ENCODE measurements at places on chromosomes 6 and 20.

DNA sequence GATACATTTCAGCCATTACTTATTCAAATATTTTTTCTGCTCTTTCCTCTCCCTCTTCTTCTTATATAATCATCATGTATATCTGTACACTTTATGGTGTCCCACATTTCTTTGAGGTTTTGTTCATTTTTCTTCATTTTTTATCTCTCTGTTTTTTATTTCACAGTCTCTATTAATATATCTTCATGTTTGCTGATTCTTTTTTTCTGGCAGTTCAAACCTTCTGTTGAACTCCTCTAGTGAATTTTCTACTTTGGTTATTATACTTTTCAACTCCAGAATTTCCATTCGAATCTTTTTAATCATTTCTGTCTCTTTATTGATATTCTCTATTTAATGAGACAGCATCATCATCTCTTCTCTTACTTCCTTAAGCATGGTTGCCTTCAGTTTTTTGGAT lies 38.9 kb upstream of the FOXC1 start:
- no peak for ATAC-seq

GRCh38 chr6:1129131-1129530 lies 182.8 kb upstream of the FOXQ1 start:
- ATAC-seq = no peak

DNA sequence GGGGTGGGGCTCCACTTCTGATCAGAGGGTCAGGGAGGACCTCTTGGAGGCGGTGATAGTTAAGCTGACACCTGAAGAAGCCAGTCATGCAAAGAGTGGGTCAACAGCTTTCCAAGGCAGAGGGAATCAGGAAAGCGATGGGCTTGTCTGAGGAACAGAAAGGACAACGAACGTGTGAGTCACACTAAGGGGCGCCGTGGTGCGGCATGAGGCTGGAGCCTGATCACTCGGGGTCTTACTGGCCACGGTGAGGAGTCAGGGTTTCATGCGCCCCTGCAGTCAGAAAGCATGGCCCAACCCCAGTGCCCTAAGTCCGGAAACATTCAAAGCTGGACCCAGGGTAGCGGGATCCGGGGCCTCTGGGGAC lies 50.6 kb upstream of the SLC32A1 start:
- ATAC-seq = no peak

- peak; percentile 27 for ATAC-seq
Measured at GRCh38 chr20:62876501-62876901, 14.9 kb upstream of the TCFL5 start.

GRCh38 chr6:96116674-96117073 lies 100.9 kb downstream of the FUT9 start:
- no peak for ATAC-seq

GRCh38 chr6:124795643-124796463 lies 166.4 kb upstream of the RNF217 start:
- ATAC-seq = peak; percentile 57

DNA sequence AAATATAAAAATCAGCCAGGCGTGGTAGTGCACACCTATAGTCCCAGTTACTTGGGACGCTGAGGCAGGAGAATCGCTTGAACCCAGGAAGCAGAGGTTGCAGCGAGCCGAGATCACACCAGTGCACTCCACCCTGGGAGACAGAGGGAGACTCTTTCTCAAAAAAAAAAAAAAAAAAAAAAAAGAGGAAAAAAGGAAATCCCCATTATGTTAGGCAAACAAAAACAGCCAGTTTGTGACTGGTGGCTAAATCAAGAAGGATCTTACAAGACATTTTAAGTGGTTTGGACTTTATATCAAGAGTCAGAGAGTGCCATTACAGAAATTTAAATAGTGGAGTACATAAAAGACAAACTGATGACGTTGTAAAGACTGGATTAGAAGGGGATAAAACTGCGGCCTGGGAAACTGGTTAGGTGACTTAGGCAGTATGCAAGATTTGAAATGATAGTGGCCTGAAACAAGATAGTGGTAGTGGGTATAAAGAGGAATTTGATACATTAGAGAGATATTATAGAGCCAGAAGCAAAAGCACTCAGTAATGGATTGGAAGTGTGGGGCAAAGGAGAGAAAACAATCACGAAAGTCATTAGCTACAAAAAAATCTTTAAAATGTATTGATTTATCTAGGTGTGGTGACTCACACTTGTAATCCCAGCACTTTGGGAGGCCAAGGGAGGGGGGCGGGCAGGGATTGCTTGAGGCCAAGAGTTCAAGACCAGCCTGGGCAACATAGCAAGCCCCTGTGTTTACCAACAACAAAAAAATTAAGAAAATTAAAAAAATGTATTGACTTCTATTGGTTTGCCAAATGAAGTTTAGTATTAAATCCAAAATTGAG lies 1.7 kb upstream of the MYO6 start:
- peak; percentile 62 for ATAC-seq

DNA sequence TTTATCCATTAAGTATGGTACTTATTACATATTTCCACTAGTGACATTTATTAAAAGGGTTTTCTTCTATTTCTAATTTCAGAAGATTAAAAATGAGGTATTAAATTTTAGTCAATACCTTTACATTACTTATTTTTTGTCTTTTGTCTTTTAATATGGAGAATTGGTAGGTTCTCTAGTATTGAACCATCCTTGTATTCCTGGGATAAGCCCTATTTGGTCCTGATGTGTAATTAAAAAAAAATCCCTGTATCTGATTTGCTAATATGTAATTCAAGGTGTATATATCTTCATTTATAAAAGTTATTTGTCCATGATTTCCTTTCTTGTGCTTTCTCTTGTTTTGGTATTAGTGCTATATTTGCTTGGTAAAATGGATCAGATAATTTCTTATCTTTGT lies 153.7 kb downstream of the TRMT11 start:
- no peak for ATAC-seq

- ATAC-seq = no peak
Measured at GRCh38 chr6:133504761-133505160, 263.6 kb downstream of the EYA4 start.

- ATAC-seq = no peak
Measured at GRCh38 chr6:88358846-88359245, 192.7 kb upstream of the CNR1 start.

- no peak for ATAC-seq
Measured at GRCh38 chr6:66418906-66419305, 711.9 kb upstream of the EYS start.

GRCh38 chr20:22698259-22698842 lies 114.0 kb upstream of the FOXA2 start:
- no peak for ATAC-seq

- no peak for ATAC-seq
Measured at GRCh38 chr20:49750611-49751396, 37.1 kb upstream of the B4GALT5 start.

- ATAC-seq = no peak
Measured at GRCh38 chr20:58938541-58938940, 42.5 kb upstream of the NELFCD start.

DNA sequence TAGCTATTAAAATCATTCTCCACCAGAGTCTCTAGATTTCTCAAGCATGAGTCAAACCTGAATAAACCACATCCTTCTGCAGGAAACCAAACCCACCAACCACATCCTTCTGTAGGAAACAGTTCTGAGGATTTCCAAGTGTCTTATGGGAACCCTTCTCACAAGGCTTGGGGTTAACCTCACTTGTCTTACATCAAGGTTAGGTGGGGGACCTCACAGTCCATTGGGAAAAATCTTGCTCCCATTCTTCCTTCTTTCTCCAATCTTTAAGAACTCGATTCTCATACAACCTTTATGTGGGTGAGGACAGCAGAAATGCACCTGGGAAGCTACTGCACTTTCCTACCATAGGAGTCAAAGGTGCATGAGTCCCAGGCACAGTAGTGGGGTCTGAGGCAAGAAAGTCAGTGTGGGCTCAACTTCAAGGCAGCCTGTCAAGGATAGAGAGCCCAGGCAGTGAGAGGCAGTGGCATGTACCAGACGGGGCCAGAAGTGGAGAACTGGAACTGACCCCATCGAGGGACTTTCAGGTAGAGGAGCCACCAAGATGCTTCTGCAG lies 114.5 kb downstream of the SLC22A3 start:
- ATAC-seq = peak; percentile 35

- ATAC-seq = no peak
Measured at GRCh38 chr6:145829102-145829501, 14.5 kb upstream of the FBXO30 start.

GRCh38 chr6:25792016-25792415 lies 37.5 kb downstream of the SLC17A4 start:
- ATAC-seq = no peak

DNA sequence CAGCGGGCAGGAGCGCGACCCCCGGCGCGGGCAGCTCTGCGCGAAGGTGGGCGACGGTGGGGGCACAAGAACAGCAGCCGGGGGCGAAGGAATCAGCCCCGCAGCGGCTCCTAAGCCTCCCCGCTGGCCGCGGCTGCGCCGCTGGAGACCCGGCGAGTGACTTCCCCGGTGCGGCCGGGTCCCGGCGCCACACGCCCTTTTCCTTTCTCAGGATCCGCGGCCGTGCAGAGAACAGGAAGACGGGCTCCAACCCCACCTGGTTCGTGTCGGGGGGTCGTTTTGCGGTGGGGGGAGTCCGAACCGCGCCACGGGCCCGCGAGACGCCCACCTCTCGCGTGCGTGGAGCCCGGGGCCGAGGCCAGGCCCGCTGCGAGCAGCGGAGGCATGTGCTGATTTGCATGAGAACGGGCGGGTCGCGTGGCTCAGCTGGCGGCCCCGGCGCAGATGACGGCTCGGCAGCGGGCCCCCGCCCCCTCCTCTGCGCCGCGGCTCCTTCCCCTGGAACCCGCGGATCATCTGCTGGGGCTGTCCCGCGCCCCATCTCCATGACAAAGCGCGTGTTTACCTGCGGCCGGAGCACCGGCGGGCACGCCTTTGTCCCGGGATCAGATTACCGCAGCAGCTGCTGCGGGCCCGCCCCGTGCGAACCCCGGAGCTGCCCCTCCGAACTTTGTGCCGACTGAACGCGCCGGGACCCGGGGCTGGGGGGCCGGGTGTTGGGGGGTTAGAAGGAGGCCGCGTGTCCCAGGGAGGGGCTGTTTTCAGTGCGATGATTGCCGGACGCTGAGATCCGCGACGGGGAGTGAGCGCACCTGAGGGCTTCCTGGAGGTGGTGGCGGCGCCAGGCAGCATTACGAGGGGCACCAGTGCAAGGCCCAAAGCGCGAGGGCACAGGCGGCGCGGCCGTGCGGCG lies 4.9 kb upstream of the DLL1 start:
- peak; percentile 40 for ATAC-seq

DNA sequence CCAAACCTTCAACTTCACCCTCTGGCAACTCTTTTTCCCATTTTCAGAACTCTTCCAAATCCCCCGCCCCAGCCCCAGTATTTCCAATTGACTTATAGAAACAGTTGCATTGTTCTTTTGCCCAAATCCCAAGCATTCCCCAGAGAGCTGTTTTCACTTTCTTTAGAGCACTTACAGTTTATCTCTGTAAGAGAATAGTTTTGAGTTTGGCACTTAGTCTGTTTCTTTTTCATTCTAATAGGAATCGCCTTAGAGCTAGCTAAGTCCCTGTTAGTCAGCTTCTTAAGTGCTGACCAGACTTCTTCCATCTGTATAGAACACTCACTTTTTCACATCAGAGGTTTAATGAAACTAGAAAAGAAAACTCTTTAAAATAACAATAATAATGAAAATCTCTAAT lies 374.2 kb upstream of the FLRT3 start:
- ATAC-seq = no peak

- ATAC-seq = peak; percentile 16
Measured at GRCh38 chr6:167678102-167679101, 148.3 kb upstream of the AFDN start.

DNA sequence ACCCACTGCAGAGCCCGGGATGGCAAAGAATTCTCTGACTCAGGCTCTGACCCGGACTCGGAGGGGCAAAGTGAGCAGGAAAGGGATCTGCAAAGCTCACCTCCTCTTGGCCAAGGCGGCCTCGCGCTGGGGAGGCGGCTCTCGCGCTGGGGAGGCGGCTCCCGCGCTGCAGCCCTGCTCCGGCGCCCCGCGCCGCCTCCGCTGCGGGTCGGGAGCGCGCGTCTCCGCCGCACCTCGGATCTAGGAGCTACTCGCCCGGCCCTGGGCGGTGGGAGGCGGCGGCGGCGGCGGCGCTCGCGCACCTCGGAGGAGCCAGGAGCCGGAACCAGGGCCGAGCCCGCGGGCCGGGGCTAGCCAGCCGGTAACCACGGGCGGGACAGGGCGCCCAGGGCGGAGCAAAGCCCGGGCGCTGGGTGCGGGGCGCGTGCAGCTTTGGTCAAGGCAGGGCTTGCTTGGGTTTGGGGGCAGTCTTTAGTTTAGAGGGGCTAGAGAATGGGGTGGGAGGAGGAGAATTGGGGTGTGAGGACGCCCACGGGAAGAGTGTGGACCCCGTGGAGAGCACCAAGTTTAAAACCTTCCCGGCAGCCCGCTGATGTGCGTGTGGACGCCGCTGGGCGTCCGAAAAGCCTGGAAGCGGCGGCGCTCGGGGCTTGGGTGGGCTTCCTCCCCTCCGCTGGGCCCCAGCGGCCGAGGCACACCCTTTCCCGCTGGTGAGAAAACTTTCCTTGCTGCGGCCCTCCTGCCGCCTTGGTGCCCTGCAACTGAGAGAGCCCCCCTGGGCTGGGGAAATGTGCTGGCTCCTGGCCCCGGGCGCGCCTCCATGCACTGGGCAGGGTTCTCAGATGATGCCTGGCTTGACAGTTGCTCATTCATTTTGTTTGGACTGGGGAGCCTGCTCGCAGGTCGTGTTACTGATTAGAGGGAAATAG lies at the start of gene MRAP2:
Gene MRAP2 (plus strand): TSS at position 250 of the 929 bp plus-strand sequence. CDS start 21,547 bp downstream, outside the sequence.
- ATAC-seq = peak; percentile 88

- peak; percentile 37 for ATAC-seq
Measured at GRCh38 chr6:113120582-113121285, 736.4 kb upstream of the MARCKS start.

- ATAC-seq = no peak
Measured at GRCh38 chr20:63771046-63771707, 31.6 kb downstream of the SLC2A4RG start.

DNA sequence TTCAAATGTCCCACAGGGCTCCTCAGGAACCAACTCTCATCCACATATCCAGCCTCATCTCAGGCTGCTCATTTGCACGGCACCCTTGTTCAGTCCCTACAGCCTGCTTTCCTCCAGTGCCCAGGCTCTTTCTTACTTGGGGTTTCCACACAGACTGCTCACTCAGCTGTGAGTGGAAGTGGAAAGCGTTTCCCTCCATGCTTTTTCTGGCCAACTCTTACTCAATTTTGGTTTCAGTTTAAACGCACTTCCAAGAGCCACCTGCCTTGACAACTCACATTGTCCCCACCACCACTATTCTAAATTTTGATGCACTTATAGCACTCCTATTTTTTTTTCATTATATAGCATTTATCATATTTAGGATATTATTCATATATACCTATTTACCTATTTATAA lies 367.1 kb downstream of the PKHD1 start:
- ATAC-seq = no peak

GRCh38 chr6:3841711-3842565 lies 7.2 kb upstream of the FAM50B start:
- peak; percentile 37 for ATAC-seq

DNA sequence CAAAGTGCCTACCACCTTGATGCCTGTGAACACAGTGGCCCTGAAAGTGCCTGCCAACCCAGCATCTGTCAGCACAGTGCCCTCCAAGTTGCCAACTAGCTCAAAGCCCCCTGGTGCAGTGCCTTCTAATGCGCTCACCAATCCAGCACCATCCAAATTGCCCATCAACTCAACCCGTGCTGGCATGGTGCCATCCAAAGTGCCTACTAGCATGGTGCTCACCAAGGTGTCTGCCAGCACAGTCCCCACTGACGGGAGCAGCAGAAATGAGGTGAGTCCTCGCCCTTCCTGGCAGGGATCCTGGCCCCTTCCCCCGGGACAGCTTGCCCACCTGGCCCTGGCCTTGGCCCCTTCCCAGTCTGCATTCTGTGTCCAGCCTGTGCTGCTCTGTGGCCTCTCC lies 17.9 kb downstream of the MAVS start:
- peak; percentile 7 for ATAC-seq

All from esophagus mucosa (tissue), 1 donor.